Muscle of arm (tissue), 14 donors: ENCODE measurements at places on chromosomes 2 and 18. TPM values are rescaled to one million over a fixed set of nuclear protein-coding genes. Genes with fewer than 3 reads are reported as not detected.
A peak's percentile ranks its signal among the peaks of the same experiment; 100 is the strongest.

DNA sequence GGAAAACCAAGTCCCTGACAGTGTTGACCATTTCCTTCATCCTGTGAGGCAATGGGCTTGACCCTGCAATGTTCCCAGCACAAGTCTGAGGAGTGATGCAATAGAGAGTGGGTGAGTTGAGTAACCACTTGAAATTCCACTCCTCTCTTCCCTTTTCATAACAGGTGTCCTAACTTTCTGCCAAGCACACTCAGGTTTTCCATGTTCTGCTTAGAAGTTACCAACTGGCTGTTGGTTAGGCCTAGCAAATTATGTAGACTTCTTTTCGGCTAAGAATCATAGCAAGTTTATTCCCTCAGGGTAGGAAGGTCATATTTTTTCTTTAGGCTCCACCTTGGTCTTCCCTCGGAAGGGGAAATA is 11.5 kb downstream of the GNLY start:
- no peak for DNase-seq

GRCh38 chr2:60544062-60544461 is 9.4 kb downstream of the BCL11A start:
- DNase-seq, result no peak

The G6PC2 gene
- polyA plus RNA-seq, result not detected

- DNase-seq, result no peak
These were observed 37.3 kb downstream of the TMEM177 start for GRCh38 chr2:119716284-119716672.

The RSAD2 gene
- polyA plus RNA-seq, result not detected

- DNase-seq, result peak; percentile 65
These were observed 295.6 kb downstream of the TNS1 start for GRCh38 chr2:217707131-217707611.

DNA sequence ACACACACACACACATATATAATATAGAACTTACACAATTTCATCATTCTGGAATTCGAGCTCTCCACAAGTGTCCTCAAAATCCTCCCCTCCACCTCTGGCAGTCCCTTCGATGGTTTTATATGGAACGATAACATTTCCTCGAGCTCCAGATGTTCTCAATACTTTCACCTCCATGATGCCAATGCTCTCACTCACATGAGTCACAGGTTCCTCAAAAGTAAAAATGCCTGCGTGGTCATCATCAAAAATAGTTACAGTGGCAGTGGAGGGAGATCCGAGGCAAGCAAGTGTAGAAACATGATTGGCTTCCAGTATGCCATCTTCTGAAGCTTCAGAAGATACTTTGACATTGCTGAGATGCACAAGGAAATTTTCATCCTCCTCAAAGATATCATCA is 23.5 kb downstream of the SLC8A1 start:
- no peak for DNase-seq

GRCh38 chr2:101697124-101698013 is at the start of gene MAP4K4:
TSS of gene MAP4K4 (plus strand) at chr2:101697707. CDS start at chr2:101698081, 374 bp downstream.
- peak; percentile 88 for DNase-seq

GRCh38 chr2:58865436-58865835 is 624.3 kb upstream of the FANCL start:
- DNase-seq, result no peak

DNA sequence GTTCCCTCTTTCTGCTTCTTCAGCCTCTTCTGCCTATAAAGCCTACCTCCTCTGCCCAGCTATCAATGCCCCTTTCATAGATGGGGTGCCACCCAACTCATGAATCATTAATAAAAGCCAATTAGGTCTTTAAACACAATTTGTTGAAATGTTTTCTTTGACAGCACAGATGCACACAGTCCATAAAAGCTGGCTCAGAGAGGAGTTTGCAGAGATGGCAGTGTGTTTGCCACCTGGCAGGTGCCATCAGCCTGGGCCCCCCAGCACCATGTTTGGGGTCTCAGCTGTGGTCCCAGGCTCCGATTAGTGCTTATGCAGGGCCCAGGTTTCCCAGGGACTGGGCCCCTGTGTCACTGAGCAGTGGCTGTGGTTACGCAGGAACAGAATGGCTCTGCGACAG is 7.9 kb upstream of the MC2R start:
- no peak for DNase-seq

DNA sequence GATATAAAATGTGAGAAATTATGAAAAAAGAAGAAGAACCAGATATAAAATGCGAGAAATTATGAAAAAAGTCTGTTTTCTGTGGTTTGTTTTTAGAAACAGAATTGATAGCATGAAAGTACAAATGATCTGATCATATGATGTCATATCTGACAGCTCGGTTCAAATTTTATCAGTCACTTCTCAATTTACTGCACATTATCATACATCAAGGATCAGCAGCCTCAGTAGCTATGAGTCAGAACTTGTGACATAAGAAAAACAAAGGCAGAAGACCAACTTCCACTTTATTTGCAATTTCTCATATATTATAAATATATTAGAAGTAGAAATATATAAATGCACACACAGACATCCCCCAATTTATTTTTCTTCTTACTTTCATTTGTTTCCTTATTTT is 634.0 kb downstream of the LRP1B start:
- no peak for DNase-seq

The ALMS1 gene
- polyA plus RNA-seq, result 19.6 TPM

The FOXD4L1 gene
- 3.4 TPM for polyA plus RNA-seq

GRCh38 chr18:80086281-80086680 is 22.8 kb upstream of the ADNP2 start:
- DNase-seq, result no peak

- DNase-seq, result no peak
These were observed 2.0 kb upstream of the CAPN14 start for GRCh38 chr2:31219131-31219969.

DNA sequence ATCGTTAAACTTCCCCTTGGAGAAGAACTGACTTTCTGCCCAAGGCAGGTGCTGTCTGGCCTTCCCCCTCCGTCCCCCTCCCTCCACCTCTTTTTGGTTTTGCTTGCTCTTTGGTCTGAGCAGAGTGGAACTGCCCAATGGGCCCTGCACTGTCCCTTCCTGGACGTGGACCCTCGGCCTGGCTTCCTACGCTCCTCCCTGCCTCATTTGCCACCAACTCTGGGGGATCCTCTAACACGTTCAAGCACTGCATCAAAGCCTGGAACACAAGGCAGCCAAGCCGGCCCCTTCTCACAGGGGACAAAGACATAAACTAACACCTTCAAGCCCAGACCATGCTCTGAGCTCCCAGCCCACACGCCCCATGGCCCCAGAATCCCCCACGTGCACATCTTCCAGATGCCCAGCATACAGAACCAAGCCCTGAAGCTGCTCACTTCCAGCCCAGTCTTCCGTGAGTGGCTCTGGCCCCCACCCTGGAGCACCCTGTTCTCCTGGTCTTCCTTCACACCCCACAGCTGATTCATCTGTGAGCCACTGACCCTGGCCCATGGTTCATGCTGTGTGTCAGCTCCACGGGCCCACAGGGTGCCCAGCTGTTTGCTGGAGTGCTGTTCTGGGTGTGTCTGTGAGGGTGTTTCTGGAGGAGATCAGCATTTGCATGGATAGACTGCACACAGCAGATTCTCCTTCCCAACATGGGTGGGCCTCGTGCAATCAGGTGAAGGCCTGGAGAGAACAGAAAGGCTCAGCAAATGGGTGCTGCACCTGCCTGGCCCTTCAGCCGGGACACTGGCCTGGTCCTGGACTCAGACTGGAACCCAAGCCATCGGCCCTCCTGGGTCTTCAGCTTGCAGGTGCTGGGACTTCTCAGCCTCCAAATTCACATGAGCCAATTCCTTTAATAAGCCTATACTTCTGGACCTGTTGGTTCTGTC is 247.1 kb upstream of the SALL3 start:
- DNase-seq, result no peak

DNA sequence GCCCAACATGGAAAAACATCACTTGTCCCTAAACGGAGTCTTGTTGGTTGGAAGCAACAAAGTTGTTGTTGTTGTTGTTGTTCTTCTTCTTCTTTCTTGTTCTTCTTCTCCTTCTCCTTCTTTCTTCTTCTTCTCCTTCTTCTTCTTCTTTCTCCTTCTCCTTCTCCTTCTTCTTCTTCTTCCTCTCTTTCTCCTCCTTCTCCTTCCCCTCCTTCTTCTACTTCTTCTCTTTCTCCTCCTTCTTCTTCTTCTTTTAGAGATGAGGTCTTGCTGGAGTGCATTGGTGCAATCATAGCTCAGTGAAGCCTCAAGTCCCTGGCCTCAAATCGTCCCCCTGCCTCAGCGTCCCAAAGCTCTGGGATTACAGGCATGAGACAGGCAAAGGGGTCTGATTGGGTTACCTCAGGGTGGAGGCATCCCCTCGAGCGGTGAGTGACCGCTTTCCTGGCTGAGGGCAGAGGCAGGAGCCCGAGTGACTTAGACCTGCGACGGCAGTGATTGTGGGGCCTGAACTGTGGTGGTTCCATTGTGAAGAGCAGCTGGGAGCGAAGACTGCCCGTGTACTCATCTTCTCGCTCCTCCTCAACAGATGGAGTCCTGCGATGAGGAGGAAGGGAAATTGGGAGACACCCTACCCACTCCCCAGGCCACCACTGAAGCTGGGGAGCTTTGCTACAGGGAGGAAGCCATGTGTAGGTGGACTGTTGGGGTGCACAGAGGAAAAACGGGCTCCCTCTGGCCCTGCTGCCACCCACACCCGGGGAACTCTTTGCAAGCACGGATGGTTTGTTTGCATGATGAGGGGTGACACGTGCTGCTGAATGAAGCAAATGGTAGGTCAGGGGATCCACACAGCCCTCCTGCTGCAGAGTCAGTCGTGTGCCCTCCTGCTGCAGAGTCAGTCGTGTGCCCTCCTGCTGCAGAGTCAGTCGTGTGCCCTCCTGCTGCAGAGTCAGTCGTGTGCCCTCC is 7.0 kb upstream of the PER2 start:
- DNase-seq, result no peak

The SOWAHC gene
- 7.0 TPM for polyA plus RNA-seq

DNA sequence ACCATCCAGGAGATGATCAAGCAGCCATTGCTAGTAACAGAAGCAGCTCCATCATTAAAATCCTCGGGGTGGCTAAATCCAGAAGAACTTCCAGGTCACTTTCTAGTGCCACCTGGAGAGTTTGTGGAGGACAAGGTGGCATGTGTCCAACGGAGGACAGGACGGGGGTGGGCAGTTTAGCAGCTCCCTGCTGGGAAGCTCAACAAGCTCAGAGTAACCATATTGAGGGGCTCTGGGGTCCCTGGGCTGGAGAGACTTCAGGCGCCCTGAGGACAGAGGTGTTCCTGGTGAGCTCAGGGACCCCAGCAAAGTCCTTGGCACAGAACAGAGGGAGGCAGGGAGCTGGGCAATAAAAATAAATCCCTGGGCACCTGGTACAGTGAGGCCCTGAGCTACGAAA is 140.0 kb upstream of the FHL2 start:
- no peak for DNase-seq

DNA sequence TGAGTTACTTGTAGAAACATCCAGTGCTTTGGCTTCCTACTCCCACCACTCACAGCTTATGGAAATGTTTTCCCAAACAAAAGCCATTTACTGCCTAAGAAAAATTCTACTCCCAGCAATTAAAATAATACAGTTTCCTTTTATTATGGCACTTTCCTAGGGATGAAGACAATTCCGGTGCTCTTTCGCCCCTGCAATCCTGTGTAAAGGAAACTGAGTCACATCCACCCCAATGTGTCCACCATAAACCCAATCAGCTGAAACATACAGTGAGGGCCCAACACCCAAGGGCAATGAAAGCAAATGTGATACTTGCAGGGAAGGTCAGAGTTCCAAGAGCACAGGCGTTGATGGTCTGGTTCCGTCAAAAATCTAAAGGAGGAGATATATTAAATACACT is 62.0 kb upstream of the ST3GAL5 start:
- DNase-seq, result no peak

The COL6A3 gene
- 319 TPM for polyA plus RNA-seq

DNA sequence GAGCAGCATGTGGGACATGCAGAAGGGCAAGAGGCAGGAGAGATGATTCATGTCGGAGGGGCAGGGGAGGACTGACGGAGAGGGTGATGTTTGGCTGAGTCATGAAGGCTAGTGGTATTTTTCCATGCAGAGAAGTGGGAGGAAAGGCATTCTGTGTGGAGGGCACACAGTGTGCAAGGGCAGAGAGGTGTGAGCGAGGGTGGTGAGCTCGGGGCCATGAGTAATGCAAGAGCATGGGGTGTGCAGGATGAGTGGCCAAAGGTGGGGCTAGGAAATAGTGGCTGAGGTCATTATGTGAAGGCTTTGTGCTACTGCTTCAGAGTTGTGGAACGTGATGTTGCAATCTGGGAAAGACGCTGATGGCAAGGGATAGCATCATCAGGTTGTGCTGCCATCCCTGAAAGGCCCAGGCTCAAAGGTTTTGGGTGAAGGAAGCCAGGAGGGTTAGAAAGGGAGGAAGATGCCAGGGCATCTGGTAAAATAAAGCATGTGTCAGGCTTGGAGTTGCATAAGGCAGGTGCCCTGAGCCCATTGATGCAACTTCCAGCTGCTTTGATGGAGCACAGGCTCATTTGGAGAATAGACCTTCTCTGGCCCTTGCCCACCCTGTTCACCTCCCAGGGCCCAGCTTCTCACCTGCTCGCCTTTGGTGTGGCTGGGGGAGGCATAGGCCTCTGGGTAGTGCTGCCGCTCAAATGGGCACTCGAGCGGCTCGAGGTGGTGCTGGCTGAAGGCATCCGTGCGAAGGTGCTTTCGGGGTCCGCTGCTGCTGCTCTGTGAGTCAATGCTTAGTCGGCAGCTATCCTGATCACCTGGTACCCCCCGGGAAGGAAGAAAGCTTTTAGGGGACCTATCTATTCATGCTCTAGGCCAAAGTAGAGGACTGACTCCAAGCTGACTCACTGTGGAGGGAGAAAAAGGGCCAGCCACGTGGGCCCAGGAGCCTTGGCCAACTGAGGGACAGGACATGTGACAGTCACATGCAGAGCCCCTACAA is 37.5 kb downstream of the PAX8 start:
- DNase-seq, result no peak

DNA sequence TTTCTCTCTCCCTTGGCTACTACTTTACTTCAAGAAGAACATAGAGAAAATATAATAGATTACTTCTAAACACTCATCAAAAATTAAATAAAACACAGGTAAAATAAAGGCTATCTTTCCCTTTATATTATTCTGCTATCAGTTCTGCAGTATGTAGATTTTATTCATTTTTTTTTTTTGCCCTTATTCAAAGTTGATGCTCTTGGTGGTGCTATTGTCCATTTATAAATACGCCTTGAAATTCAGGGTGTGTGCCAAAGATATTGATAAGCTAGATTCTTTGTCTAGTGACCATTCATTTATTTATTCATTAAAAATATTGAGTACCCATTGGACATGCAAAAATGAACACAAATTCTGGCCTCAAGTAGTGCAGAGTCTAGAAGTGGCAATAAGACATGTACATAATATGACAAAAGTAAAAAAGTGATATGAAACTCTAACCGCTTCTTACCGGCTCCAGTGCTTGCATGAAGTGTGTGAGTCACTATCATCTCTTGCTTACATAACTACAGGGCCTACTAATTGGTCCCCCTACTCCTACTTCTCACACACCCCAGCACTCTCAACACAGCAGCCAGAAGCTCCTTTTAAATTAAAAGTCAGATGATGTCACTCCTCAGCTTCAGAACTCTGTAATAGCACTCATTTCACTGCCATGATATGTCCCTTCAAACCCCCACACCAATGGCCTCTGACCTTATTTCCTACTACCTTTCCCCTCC is 208.3 kb upstream of the FANCL start:
- DNase-seq, result no peak
